KG1 (cell line): ENCODE measurements at places on chromosomes 1 and 21.

DNA sequence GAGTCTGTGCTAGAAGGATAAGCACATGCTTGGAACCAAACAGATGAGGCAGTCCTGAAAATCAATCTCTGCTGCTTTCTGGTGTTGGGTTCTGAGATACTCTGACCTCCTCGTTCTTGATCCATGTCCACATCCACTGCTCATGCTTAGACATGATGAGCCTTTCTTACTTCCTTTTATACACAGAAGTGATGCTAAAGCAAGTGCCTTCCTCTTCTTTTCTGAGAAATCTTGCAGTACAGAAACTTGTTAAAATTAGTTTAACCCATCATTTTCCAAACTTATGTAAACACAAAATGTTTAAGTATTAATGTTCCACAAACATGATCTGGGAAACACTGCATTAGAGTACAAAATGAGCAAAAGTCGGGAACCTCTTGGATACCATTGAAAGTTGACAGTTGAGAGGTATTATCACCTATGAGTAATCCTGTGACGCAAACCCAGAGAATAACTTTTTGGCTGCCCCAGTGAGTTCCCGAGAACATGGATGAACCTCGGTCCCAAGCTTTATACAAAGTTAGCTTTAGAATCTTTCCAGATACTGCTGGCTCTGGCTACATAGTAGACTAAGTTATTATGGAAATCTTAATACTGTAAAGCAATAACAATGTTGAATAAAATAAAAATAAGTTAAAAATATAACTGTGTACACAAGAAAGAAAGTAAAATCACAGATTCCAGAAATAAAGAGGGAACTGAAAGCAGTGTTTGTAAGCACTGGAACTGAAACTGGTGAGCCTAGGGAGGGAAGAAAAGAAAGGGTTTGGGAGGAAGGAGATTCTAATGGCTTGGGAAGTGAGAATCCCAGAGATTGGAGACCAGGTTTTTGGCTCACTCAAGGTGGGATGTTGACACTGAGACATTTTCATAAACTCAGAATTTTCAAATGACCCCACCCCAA is 429.3 kb upstream of the RUNX1 start:
- DNase-seq: peak; percentile 29

GRCh38 chr1:242854466-242854865 is 330.0 kb upstream of the PLD5 start:
- DNase-seq: no peak

DNA sequence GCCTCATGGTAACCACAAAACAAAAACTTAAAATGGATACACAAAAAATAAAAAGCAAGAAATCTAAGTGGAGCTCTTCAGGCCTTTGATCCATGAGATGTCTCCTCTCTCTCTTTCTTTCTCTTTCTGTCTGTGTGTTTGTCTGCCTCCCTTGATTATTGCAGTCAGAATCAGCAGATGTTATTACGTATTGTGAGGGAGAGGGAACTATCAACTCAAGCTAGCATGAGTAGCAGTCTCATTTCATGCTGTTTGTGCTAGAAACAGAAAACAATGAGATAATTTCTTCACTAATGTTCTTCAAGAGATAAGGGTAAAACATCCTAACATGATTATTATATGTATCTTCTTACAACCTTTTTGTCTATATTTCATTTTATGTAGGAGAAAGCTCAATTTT is 103.7 kb upstream of the PDC start:
- DNase-seq: no peak

DNA sequence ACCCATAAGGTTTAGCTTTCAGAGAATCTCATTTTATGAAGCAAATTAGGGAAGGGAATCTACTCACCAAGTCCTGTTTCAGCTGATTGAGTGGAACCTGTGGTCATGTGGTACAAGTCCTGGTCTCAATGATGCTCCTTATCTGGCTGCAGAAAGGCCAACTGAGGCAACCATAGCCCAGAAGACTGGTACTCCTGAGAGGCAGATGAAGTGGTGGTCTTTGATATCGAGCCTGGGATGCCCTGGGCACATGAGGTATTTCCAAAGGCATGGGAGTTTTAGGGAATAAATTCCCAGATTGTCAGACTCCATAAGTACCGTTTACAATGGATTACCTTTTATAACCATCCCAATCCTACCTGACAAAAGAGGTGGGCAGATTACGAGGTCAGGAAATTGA is 3.3 kb downstream of the MX1 start:
- DNase-seq: no peak

GRCh38 chr1:226741009-226741408 is 1.9 kb upstream of the ITPKB start:
- no peak for DNase-seq

DNA sequence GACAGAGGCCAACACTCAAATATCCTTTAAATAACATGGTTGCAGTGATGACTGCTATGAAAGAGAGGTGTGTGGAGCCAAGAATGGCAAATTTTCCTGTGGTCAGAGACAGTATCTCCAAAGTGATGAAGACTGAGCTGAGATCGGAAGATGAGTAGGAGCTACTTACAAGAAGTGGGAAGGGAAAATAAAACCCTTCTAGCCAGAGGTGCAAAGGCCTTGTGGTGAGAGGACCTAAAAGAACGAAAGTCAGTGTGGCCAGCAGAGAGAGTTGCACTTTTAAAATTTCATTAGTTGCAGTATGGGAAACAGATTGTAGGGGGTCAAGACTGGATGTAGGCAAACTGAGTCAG is 17.8 kb downstream of the SLAMF7 start:
- no peak for DNase-seq

DNA sequence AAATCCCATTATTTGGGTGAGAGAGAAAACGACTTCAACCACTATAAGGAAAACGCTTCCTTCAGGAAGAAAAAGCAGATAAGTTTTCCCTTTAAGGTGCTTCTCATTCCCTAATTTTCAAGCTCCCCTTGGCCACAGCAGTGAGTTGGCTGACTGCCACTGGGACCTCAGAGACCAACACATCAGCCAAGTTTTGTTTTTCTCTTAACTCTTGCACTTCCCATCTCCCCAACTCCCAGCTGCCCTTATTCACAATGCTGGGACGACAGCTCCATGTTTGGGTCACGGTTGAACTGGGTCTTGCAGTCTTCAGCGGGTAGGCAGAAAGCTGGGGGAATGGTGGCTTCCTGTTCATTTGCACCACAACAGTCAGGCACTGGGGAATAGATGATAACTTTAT is 18.9 kb downstream of the SGIP1 start:
- no peak for DNase-seq

DNA sequence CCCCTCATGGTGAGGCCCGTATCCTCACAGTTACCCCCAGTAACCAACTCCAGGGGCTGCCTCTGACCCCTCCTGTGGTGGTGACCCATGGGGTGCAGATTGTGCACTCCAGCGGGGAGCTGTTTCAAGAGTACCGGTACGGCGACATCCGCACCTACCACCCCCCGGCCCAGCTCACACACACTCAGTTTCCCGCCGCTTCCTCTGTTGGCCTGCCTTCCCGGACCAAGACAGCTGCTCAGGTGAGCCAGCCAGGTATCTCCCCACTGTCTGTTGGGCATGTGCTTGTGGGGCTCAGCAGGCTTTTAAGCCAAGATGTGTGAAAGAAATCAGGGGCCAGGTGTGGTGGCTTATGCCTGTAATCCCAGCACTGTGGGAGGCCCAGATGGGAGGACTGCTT is 39.9 kb downstream of the ZBTB17 start:
- DNase-seq: no peak

GRCh38 chr1:87765681-87766070 is 437.0 kb downstream of the LMO4 start:
- DNase-seq: no peak
